ENCODE measurements at places on chromosomes 3 and 15. TPM values are rescaled to one million over a fixed set of nuclear protein-coding genes. Genes with fewer than 3 reads are reported as not detected.

- peaks cover 14% of the 10 kb centered on the region for H3K4me1 ChIP-seq
- H3K4me3 ChIP-seq, result no peak overlapping the region
- no peak for DNase-seq
- no peak overlapping the region for H3K27ac ChIP-seq
These were observed 35.9 kb downstream of the CCK start for GRCh38 chr3:42229942-42230688.

- H3K4me1 ChIP-seq, result peaks cover 11% of the 10 kb centered on the region
- H3K27me3 ChIP-seq, result peaks cover 6% of the 10 kb centered on the region
- no peak for DNase-seq
- no peak overlapping the region for H3K27ac ChIP-seq
- H3K4me3 ChIP-seq, result no peak overlapping the region
These were observed 542.7 kb upstream of the MDFIC2 start for GRCh38 chr3:70855149-70855548.

GRCh38 chr15:65033659-65034269 lies 4.3 kb upstream of the MTFMT start:
- peaks cover 9% of the 10 kb centered on the region for H3K4me1 ChIP-seq
- no peaks in the 10 kb centered on the region for H3K36me3 ChIP-seq
- no peak overlapping the region for H3K27ac ChIP-seq
- H3K4me3 ChIP-seq, result no peak overlapping the region

DNA sequence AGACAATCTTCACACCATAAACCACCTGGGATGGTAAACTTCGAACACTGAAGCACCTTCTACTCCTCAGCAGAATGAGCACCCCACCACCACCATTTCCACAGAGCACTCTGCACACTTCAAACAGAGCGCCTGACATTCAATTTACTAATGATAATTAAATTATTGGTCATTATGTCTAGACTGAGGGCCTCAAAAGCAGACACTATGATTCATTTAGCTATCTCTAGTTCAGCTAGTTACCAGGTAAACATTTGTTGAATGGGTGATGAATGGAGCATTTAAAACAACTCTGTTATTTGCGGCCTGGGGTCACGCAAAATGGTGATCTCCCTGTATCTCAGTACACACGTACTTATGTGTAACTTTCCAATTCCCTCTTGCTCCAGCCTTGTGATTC lies 40.9 kb downstream of the ACAP2 start:
- no peak overlapping the region for H3K27ac ChIP-seq
- H3K27me3 ChIP-seq, result no peaks in the 10 kb centered on the region
- peaks cover 22% of the 10 kb centered on the region for H3K4me1 ChIP-seq
- H3K36me3 ChIP-seq, result peaks cover 23% of the 10 kb centered on the region
- no peak for DNase-seq

- no peaks in the 10 kb centered on the region for H3K27me3 ChIP-seq
- peaks cover 59% of the 10 kb centered on the region for H3K4me1 ChIP-seq
- peaks cover 61% of the 10 kb centered on the region for H3K36me3 ChIP-seq
- peak overlapping the region; percentile 97 for H3K4me3 ChIP-seq
- H3K27ac ChIP-seq, result peak overlapping the region; percentile 84
These were observed 3.3 kb downstream of the PPP4R2 start for GRCh38 chr3:72999951-73000350.

- H3K27ac ChIP-seq, result no peak overlapping the region
- H3K27me3 ChIP-seq, result no peaks in the 10 kb centered on the region
- H3K36me3 ChIP-seq, result peaks cover 56% of the 10 kb centered on the region
- H3K4me1 ChIP-seq, result no peaks in the 10 kb centered on the region
- DNase-seq, result no peak
These were observed 19.8 kb downstream of the TUBGCP4 start for GRCh38 chr15:43390723-43391122.

GRCh38 chr15:40100123-40100946 lies 8.3 kb downstream of the BMF start:
- H3K27ac ChIP-seq, result peak overlapping the region; percentile 94
- H3K4me1 ChIP-seq, result peaks cover 90% of the 10 kb centered on the region
- no peak for DNase-seq
- no peak overlapping the region for H3K4me3 ChIP-seq
- H3K36me3 ChIP-seq, result peaks cover 28% of the 10 kb centered on the region
- H3K27me3 ChIP-seq, result no peaks in the 10 kb centered on the region

- H3K4me3 ChIP-seq, result no peak overlapping the region
- peaks cover 8% of the 10 kb centered on the region for H3K27me3 ChIP-seq
- DNase-seq, result no peak
- peaks cover 2% of the 10 kb centered on the region for H3K4me1 ChIP-seq
- H3K36me3 ChIP-seq, result no peaks in the 10 kb centered on the region
These were observed 29.1 kb upstream of the SCG3 start for GRCh38 chr15:51652084-51652668.

- H3K4me1 ChIP-seq, result peaks cover 11% of the 10 kb centered on the region
- H3K4me3 ChIP-seq, result no peak overlapping the region
- no peaks in the 10 kb centered on the region for H3K36me3 ChIP-seq
- DNase-seq, result no peak
These were observed 118.7 kb downstream of the NUP210 start for GRCh38 chr3:13301286-13301987.

- H3K27me3 ChIP-seq, result peaks cover 7% of the 10 kb centered on the region
- no peaks in the 10 kb centered on the region for H3K36me3 ChIP-seq
- H3K27ac ChIP-seq, result no peak overlapping the region
- H3K4me1 ChIP-seq, result no peaks in the 10 kb centered on the region
- H3K4me3 ChIP-seq, result no peak overlapping the region
- DNase-seq, result no peak
These were observed 22.8 kb upstream of the P2RY1 start for GRCh38 chr3:152811974-152812760.

DNA sequence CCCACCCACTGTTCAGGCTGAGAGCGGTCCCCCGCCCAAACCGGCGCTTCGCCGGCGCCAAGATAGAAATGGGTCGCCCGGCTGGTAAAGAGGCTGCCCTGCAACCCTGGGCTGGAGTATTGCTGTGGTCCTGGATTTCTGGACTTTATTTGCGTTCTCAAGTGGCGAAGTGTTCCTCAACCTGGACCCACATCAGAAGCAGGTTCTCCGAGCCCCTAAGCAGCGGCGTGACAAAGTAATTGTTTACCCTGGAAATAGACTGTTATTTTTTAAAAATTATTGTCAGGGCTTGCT lies 481 bp upstream of the DYNC1LI1 start:
- no peak for DNase-seq
- H3K27ac ChIP-seq, result peak overlapping the region; percentile 90
- no peaks in the 10 kb centered on the region for H3K27me3 ChIP-seq
- H3K36me3 ChIP-seq, result peaks cover 9% of the 10 kb centered on the region
- H3K4me3 ChIP-seq, result peak overlapping the region; percentile 84

- no peak overlapping the region for H3K4me3 ChIP-seq
- H3K4me1 ChIP-seq, result no peaks in the 10 kb centered on the region
- H3K27ac ChIP-seq, result no peak overlapping the region
- H3K36me3 ChIP-seq, result no peaks in the 10 kb centered on the region
These were observed 500.1 kb downstream of the PYDC2 start for GRCh38 chr3:191961022-191961421.

DNA sequence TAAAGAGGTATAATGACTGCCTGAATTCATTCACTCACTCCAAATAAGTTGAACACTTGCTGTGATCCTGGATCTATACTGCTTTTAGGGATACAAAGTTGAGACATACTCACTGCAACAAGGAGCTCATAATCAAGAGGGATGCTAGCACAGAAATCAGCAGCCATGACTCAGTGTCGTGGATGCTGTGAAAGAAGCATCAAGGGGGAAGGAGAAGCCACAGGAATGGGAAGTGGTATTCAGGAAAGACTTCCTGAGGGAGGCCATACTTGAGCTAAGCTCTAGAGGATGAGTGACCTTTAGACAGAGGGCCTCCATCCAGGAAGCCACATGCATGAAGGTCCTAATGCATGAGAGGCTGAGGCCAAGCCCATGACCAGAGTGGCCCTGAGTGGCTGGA lies 245.7 kb upstream of the RORA start:
- no peak overlapping the region for H3K4me3 ChIP-seq
- H3K4me1 ChIP-seq, result no peaks in the 10 kb centered on the region
- H3K36me3 ChIP-seq, result no peaks in the 10 kb centered on the region

DNA sequence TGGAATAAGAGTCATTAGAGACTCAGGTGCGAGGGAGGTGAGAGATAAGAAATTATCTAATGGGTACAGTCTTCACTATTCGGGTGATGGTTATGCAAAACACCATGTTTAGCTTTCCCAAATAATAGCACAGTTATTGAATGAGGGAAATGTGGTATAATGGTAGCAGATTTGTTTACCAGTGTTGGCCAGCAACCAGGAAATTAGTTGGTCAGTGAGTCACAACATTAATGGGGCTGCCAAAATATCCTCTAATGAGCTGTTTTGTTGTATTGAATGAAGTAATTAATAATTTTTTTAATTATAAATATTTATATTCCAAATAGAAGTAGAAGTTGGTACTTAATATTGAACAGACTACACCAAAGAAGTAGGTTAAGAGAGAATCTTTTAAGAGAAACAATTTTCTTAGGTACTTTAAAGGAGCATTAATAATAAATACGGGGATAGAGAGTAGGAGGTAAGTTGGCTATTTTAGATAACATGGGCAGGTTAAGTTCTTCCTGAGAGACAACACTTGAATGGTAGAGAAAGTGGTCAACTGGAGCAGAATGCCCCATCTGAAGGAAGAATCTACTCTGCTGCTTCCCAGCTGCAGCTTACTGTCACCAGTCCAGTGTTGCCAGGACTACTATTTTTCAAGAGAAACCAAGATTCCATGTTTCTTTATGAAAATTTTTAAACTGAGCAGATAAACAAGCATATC lies 218.8 kb downstream of the UBE2E2 start:
- no peaks in the 10 kb centered on the region for H3K36me3 ChIP-seq
- H3K27ac ChIP-seq, result no peak overlapping the region
- no peak overlapping the region for H3K4me3 ChIP-seq
- no peaks in the 10 kb centered on the region for H3K27me3 ChIP-seq

GRCh38 chr3:153855772-153856171 lies 265.4 kb upstream of the ARHGEF26 start:
- H3K27ac ChIP-seq, result no peak overlapping the region
- no peak overlapping the region for H3K4me3 ChIP-seq
- no peaks in the 10 kb centered on the region for H3K4me1 ChIP-seq
- peaks cover 5% of the 10 kb centered on the region for H3K27me3 ChIP-seq

GRCh38 chr3:114953800-114954199 lies 193.3 kb downstream of the ZBTB20 start:
- H3K27me3 ChIP-seq, result no peaks in the 10 kb centered on the region
- no peak overlapping the region for H3K4me3 ChIP-seq
- H3K4me1 ChIP-seq, result no peaks in the 10 kb centered on the region
- no peak for DNase-seq
- no peak overlapping the region for H3K27ac ChIP-seq
- peaks cover 4% of the 10 kb centered on the region for H3K36me3 ChIP-seq

Gene ZFYVE19
- total RNA-seq, result 31.1 TPM

Gene MYO5C
- 2.4 TPM for total RNA-seq

Gene AHSG
- total RNA-seq, result not detected

Gene PHLDB2
- total RNA-seq, result 1.9 TPM

Gene GPR160
- total RNA-seq, result 6.1 TPM

Gene MIX23
- total RNA-seq, result 29.4 TPM

Gene SMAD3
- 83.9 TPM for total RNA-seq

Measured in activated CD4-positive, alpha-beta T cell treated with anti-CD3 and anti-CD28 coated beads, Interleukin-2, amount 10 ng/mL, durations not matched to agents 7 days and 5 days (primary cell).